IPS DF 19.7 (cell line): ENCODE measurements at places on chromosomes 1 and 21.

DNA sequence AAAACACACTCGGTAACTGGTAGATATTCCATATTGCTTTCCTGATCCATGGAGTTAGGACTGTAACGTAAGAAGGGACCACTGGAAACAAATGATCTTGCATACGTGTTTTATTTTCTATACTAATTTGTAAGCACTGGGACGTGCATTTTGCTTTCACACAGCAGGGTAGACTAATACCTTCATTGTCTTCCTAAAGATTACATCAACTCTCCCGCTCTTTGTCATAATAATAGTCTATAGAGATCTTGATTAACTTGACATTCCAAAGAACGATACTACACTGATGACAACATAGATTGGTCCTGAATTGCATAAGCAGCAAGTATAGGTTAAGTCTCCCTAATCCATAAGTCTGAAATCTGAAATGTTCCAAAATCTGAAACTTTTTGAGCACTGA, 166.5 kb downstream of the FAF1 start:
- no peak for DNase-seq

DNA sequence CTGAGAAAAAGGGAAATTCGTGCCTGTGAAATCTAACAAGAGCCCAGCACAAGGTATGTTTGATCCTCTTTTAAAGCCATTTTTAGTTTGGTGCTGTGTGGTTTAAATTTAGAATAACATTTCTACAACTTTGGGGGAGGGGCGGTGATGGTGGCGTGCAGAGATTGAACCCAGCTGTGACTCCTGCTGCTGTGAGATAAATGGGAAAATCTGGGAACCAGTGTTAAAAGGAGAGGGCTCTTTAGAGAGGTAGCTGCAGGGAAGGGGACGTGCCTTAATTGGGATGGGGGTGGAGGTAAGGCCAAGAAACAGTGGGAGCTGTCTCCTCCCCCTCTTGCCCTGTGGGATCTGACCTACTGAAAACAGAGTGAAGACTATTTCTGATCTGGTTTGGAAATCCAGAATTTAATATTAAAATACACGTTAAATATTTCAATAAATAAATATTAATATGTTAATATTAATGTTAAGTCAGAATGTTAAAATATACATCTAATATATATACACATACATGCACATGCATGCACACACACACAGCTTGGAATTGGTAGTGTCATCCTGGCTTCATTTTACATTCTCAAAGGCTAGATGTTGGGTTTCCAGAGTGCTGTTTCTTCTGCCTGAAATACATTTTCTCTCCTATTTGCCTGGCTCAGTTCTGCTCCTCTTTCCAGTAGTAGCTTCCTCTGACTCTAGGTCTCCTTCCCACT, 30.1 kb upstream of the DNAJC6 start:
- DNase-seq, result no peak

GRCh38 chr1:40711465-40712404, 20.2 kb downstream of the NFYC start:
- DNase-seq, result no peak

GRCh38 chr1:61975638-61976037, 219.0 kb upstream of the L1TD1 start:
- DNase-seq, result no peak

GRCh38 chr1:35175098-35175576, 17.8 kb downstream of the SFPQ start:
- no peak for DNase-seq

- DNase-seq, result no peak
Measured at GRCh38 chr1:239443361-239443760, 57.0 kb downstream of the CHRM3 start.

DNA sequence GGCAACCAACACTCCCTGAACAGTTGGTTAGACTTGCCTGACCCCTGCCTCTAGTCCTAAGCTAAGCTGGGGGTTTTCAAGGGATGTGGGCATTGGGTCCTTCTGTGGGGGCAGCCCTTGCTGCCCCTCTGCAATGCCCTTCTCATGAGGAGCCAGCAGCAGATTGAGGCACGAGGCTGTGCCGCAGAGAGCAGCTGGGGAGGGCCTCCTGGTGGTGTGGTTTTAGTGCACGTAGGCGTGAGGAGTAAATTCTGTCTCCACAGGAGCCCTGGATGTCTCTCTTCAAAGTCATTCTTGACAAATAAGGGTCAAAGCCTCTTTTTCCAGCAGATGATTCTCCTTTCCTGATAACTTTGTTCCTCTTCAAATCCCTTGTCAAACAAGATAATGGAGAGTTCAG, 31.8 kb upstream of the KLHDC7A start:
- no peak for DNase-seq

DNA sequence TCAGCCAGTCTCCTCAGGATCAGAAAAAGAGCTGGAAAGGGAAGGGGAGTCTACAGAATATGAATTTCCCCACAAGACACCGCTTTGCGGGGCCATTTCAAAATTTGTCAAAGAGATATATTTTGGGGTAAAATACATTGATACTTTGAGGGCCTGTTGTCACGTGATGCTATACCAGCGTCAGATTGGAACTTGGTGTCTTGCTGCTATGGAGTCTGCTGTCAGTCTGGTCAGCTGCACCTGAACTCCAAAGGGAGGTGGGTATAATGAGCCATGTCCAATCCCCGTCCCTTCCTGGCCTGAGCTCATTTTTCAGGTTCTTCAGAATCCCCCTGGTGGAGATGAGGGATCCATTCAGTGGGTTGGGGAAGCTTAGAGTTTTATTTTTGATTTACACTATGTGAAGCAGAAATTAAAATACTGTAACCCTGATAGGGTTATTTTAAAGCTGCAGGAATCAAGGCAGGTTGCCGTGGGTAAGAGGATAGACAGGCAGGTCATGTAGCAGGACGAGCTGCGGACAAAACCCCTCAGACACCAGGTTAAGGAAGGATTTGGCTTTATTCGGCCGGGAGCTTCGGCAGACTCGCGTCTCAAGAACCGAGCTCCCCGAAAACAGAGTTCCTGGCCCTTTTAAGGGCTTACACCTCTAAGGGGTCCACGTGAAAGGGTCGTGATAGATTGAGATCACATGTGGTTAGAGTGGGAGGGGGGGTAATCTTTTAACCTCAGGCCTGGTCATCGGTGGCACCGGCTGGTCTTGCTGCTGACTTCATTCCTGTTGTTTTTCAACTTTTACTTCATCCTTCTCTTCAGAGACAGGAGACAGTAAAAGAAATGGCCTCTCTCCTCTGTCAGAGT, 2.2 kb upstream of the POFUT2 start:
- DNase-seq, result no peak

GRCh38 chr1:199352351-199352750, 675.2 kb upstream of the NR5A2 start:
- no peak for DNase-seq

GRCh38 chr1:155671750-155672149, 16.8 kb downstream of the YY1AP1 start:
- DNase-seq, result no peak

- no peak for DNase-seq
Measured at GRCh38 chr1:15212954-15213291, 34.1 kb upstream of the FHAD1 start.

DNA sequence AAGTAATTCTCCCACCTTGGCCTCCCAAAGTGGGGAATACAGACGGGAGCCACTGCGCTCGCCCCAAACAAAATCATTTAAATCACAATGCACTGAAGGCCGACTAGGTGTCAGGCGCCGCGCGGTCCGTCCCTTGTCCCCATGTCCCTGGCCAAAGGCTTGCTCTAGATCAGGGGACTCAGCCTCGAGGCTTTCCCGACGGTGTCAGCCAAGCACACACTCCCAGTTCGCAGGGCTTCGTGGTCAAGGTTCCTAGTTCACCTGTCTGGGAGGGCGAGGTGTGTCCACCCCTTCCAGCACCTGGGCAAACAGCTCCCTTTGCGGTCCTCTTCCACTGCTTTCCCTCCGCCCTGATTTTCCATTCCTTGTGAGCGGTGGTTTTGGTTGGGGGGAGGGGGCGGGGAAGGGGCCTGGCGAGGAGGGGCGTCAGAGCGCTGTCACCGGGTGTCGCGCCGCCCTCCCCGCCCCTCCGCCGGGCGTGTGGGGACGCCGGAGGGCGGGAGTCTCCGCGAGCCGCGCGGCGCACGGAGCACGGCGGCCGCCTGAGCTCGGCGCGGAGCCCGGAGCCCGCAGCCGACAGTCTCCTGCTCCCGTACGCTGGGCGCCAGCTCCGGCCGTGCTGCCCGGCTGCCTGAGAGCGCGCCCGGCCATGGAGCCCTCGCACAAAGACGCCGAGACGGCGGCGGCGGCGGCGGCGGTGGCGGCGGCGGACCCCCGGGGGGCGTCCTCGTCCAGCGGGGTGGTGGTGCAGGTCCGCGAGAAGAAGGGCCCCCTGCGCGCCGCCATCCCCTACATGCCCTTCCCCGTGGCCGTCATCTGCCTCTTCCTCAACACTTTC, at the start of gene STUM:
TSS of gene STUM (plus strand) at position 509 of the 838 bp plus-strand sequence. CDS start at position 650, 141 bp downstream.
- no peak for DNase-seq

DNA sequence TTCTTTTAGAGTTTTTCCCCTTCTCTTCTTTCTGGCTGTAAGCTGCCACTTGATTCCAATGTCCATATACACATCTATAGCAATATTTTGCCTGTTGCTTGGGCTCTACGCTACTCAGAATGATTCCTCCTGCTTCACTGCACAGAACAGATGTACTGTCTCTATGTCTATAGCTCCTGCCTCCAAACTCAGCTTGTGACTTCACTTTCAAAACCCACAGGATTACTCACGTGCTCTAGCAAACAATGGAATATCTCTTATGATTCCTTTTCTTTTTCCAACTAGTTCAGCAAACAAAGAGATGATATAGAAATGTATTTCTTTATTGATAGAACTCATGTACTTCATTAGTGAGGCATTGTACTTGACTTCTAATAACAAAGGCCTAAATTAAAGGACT, 80.5 kb upstream of the SOX13 start:
- DNase-seq, result no peak

- DNase-seq, result no peak
Measured at GRCh38 chr1:27374362-27375086, at the start of gene FCN3. FCN3 (minus strand) TSS chr1:27374824; CDS start chr1:27374818, 6 bp downstream.

- no peak for DNase-seq
Measured at GRCh38 chr21:45056296-45056904, 18.0 kb upstream of the ADARB1 start.

- DNase-seq, result no peak
Measured at GRCh38 chr1:77407738-77408375, 126.0 kb downstream of the AK5 start.

- no peak for DNase-seq
Measured at GRCh38 chr1:115539061-115539460, 102.7 kb upstream of the VANGL1 start.
